Stimulated activated CD8-positive, alpha-beta memory T cell treated with anti-CD3 and anti-CD28 coated beads, Interleukin-12 subunit alpha, Interleukin-12 subunit beta, amount 100 ng/mL, for 1 hour (primary cell): ENCODE measurements at places on chromosomes 4 and X.

DNA sequence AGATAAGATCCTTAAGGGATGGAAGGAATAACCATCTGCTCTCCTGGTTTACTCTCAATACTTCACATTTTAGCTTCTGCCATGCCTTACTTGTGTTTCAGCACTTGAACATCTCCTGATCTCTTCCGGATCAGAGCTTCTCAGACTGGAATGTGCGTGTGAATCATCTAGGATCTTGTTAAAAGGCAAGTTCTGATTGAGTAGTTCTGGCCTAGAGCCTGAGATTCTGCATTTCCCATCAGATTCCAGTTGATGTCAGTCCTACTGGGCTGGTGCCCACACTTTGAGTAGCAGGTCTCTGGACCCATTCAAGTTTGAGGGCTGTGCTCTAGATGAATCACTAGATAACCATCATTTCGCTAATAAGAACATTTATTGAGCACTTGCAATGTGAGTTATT lies 20.0 kb downstream of the NDP start:
- DNase-seq: no peak

DNA sequence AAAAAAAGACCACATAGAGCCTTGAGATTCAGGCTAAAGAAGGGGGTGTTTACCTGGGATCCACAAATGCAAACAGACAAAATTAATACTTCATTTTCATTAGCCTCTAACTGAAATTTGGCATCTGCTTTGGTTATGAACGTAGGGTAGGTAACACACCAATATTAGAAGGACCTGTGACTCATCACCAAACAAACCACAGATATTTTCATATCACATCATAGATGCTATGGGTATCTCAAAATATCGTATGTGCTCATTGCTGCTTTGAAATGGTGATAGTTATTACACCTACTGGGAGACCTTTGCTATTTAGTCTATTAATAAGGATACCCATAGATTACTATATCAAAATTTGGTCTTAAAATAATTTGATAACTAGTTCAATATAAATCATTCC lies 180.6 kb upstream of the MAP3K15 start:
- DNase-seq: no peak

DNA sequence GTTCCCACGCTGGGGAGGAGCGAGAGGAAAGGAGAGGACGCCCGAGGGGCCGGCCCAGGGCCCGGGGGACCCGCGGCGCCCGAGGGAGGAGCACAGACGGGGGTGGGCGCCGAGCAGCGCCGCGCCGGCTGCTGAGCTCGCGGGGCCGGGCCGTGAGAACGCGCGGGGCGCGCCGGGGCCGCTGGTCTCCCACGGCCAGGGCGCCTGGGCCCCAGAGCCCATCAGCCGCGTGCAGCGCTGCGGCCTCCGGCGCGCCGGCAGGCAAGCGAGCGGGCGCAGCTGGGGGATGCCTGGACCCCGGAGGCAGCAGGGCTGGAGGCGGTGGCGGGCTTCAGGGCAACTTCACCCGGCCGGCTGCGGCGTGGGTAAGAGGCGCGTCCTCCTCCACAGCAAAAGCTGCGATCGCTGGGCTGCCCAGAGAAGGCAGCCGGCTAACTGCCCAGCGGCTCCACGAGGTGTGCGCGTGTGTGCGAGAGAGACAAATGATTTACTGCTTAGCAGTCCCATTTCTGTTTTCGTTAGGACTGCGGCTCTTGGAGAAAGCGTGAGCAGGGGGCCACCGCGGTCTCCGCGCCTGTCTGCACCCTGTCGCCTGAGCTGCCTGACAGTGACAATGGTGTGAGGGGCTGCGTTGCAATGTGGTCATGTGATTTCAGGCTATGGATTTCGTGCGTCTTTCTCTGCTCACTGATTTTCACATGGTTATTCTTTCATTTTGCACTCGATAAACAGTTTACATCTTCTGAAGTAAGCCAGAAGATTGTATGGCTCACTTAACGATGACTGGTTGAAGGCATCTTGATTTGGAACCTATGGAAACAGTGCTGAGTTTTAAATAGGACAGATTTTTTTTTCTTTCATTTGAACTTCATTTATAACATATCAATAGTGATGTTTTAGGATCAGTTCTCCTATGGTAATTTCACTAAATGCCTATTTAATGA lies 1.2 kb downstream of the GUCY1A1 start:
- no peak for DNase-seq

DNA sequence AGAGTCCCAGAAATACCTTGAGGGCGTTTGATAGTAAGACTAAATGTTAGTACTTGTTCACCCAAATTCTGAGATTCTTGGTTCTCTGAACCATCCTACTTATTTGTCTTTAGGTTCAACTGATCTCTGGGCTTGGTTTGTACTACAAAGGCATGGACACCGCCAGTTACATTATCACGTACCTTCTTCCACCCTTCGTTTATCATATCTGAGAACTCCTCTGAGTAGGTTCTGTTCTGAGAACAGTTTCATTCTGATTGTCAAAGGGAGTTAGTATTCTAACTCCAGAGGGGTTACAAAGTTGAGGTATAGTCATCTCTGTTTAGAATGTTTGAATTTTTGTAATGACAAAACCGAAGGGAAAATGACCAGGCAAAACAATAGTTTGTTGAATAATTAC lies 19.3 kb downstream of the ZFX start:
- no peak for DNase-seq

GRCh38 chr4:85409251-85409650 lies 65.7 kb upstream of the ARHGAP24 start:
- DNase-seq: no peak
